ENCODE measurements at places on chromosomes 12 and 14.
A peak's percentile ranks its signal among the peaks of the same experiment; 100 is the strongest.

DNA sequence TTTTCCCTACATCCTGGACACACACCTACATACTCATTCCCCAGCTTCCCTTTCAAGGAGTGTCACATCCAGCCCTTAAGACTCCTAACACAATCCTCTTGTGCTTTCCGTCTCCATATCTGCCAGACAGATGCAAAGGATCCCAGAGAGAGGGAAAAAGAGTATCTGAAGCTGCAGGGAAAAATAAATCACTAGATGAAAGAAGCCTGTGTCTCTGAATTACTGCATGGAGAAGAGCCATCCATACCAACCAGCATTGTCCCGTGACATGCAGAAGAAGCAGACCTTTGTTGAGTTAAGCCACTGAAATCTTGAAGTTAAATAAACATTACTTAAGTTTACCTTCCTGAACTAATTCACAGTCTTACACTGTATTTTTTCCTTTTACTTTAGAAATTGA, 54.6 kb downstream of the GTF2A1 start:
- DNase-seq: no peak

GRCh38 chr14:67556671-67557070, 23.6 kb downstream of the PLEKHH1 start:
- DNase-seq: no peak

DNA sequence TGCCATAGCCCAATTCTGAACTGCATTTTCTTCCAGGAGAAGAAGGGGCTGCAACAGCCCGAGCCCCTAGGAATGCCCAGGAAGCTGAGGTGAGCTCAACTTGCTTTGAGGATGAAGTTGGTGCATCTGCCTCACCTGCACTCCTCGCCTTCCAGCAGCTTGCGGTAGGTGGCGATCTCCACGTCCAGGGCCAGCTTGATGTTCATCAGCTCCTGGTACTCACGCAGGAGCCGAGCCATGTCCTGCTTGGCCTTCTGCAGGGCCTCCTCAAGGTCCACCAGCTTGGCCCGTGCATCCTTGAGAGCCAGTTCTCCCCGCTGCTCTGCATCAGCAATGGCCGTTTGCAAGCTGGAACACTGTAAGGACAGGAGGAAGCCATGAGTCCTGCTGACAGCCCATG, 6.0 kb downstream of the KRT75 start:
- DNase-seq: no peak

DNA sequence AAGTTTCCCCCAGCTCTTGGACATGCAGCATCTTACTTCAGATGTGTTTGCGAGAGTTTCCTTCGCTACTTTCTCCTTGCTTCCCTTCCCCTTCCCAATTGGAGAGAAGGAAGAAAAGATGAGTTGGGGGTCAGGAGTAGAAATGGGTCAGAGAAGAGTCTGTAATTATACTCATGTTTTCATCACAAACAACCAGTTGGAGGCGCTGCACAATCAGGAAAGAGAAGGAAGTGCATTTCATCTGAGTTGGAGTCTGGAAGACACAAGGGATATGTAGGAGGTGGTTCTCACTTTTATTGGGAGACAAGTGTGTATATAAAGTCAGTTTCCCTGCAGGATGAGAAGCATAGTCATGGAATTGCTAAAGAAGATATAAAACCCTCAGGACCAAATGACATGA, 31.3 kb upstream of the VSX2 start:
- no peak for DNase-seq

DNA sequence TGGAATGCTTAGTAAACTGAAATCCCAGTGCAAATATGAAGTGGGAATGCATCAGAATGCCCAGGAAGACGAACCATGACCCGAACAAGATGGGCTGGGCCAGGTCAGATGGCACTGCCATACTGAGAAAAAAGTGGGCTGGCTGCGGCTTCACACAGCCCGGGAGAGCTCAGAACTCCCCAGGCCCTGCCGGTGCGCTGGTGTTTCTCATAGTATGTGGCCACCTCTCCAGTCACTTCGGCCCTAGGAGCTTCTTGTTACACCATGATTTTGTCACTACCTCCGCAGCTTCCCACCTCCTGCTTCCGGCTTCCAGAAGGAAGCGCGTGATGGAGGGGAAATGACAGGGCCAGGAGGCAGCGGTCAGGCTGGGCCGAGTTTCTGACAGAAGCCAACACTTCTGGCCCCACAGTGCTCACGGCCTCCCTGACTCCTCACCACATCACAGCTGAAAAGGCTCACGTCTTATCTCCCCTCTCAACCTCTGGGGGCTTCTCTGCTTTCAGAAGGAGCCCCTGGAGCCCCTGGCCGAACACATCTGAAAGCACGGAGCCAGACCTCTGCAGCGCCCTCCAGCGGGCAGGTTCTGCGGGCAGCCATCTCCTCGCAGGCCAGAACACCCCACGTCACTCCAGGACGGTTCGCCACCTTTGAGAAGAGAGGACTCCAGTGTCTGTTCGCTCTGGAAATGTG, 30.7 kb downstream of the DAD1 start:
- peak; percentile 60 for DNase-seq

DNA sequence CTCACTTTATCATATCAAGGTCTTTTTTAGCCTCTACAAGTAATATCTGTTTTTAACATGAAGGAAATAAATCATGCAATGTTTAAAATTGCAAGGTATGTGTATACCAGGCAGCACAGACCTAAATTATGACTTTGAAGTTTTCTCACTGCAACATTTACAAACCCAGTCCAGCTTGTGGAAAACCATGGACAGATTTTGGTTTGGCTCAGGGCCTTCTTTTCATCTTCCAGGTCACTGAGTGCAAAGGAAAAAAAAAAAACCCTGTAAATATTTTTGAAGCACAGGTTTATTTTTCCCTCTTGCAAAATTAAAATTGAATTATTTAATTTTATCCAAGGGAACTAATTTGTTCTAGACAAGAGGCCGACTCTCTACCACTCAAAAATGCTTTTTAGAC, 13.8 kb downstream of the MGP start:
- no peak for DNase-seq

- no peak for DNase-seq
Measured at GRCh38 chr12:123062681-123063486, 82.4 kb downstream of the ARL6IP4 start.

DNA sequence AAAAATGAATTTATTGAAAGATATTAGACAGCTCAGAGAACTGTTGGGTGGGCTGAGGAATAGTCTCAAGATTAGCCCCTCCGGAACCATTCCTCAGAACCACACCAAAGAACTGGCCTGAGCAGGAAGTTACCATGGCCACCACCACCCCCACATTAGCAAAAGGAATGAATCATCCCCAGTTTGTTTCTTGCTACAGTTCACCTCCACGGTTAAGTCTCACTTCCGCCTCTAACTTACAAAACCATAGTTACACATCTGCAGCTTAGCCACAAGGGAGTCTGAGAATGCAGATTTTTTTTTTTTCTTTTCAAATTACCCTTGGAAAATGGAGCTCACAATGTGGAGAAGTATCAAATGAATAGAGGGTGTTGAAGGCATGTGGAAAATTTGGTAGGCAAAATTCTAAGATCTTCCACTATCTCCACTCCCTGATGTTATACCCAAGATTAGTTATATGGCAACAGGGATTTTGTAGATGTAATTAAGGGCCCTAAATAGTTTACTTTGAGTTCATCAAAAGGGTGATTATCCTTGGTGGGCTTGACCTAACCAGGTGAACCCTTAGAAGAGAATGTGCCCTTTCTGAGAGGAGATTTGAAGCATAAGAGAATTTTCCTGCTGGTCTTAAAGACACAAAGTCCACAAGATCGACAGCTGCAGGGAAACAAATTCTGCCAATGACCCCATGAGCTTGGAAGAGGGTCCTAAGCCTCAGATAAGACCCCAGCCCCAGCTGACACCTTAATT, 129.8 kb upstream of the KRR1 start:
- peak; percentile 38 for DNase-seq

DNA sequence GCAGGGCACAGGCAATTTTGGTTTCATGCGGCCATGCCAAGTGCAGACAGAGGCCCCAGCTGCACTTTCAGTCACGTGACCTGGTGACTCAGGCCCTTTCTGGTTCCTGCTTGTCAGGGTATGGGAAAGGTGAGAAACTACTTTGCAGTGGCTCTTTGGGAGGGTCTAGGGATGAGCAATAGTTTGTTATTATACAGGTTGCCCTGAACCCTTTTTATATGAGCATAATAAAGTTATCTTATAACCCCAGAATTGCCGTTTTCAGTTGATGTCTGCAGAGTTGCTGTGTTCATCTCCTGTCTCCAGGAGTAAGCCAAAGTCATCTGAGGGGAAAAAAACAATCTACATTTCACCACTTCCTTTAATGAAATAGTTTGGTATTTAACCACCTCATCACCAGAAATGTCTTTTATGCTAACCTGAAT, 30.9 kb upstream of the EMP1 start:
- peak; percentile 60 for DNase-seq

GRCh38 chr14:100345711-100346110, 22.6 kb downstream of the SLC25A47 start:
- DNase-seq: no peak

DNA sequence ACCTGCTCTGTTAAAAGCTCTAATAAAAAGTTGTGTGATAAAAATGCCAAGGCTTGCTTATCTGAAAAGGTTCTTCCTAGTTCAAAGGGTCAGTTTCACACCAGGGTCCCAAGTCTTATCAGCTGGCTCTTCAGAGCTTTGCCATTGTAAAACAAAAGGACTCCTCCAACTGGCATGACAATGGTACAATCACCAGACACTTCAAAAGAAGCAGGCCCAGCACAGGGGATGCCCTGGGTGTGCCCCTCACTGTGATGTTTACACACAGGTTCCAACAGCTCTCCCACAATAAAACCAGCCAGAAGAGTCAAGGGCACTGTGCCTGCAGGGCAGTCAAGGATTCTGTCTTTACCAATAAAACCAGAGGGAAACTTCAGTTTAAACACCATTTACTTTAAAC, 78.7 kb downstream of the PRICKLE1 start:
- no peak for DNase-seq

DNA sequence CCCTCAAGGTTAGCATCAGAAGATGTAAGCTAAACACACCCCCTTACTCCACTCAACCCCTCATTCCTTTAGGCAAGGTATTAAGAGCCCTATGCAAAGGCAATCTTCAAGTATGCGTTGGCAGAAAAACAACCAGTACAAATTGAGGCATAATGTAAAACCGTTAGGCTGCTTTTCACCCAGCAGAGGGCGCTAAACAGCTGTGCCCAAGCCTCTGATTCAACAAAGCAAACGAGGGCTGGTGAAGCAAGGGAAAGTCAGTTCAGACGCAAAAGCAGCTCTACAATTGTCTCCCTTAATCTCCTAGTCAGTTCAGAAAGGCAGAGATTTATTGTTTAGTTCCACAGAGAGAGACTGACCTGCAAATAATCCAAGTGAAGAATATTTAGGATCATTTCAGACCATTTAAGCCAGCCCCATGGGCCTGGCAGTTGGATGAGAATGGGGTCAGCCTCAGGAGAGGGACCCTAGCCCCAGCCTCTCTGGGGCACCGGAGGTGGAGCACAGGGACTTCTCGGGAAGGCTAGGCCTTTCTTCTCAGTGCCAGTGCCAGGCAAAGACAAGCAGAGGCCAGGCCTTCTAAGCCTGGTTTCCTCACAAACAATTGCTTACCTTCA, 23.5 kb downstream of the DCAF5 start:
- peak; percentile 51 for DNase-seq

GRCh38 chr12:46946137-46946536, 120.3 kb upstream of the SLC38A4 start:
- no peak for DNase-seq

GRCh38 chr12:63068857-63069442, 82.1 kb downstream of the AVPR1A start:
- no peak for DNase-seq

GRCh38 chr12:67035121-67035520, 234.0 kb upstream of the CAND1 start:
- DNase-seq: no peak

- DNase-seq: no peak
Measured at GRCh38 chr12:56013482-56013881, 7.4 kb upstream of the IKZF4 start.

GRCh38 chr12:51082561-51083125, 753 bp downstream of the CSRNP2 start:
- DNase-seq: no peak

DNA sequence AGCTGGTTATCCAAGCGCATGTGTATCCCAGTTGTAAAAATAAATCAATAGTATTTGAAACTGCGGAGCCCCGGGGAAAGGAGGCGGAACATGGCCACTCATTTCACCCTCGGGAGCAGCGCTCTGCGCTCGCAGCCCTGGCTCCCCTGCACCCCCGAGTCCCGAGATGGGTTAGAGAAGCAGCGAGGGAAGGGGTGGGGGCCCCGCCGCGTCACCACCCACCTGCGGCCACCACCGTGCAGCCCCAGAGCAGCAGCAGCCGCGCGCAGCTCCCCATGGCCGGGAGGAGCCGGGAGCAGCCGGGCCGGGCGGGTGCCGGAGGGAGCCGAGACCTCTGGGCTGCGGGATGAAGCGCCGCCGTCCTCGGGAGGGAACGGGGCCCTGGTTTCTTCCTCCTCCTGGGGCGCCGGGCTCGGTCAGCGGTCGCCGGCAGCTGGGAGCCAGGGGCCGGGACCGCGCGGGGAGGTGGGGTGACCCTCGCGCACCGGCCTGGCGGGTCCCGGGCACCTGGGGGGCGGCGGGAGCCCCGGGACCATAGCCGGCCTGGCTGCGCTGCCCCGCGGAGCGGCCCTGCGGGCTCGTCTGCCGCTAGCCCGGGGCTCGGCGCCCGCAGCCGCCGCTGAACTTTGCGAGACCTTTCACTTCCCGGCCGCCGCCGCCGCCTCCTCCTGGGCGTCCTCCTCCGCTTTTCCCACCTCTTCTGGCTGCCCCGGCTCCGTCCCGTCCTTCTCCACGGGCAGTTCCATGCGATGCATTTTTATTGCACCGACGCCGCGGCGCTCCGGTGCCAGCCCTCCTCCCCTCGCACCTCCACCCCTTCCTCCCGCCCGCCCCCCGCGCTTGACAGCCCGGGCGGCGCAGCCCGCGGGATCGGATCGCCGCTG, at the start of gene NTN4:
Gene NTN4 (minus strand): TSS at position 732 of the 884 bp plus-strand sequence. CDS start 455 bp downstream, at position 277.
- peak; percentile 11 for DNase-seq

- peak; percentile 85 for DNase-seq
Measured at GRCh38 chr12:70242695-70243509, at the start of gene CNOT2. TSS of gene CNOT2 (plus strand) at chr12:70243433. CDS start at chr12:70278227, 34,794 bp downstream.

DNA sequence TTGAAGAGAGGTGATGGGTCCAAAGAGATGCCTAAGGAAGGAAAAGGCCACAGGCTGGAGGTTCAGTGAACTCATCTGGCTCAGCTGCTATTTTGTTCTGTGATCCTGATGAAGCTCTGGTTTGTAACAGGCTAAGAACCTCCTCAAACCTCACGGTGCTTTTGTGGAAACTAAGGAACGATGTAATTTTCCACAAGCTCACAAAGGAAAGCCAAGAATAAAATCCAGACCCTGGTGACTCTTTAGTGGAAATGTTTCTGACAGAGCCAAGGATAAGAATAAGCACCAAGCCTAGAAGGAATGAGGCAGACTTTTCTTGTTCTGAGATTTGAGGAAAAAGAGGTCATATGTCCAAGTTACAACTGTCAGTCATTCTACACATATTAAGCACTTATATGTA, 93.6 kb downstream of the SLC24A4 start:
- no peak for DNase-seq

GRCh38 chr14:58846682-58847465, 209.1 kb downstream of the DACT1 start:
- no peak for DNase-seq

All from stimulated activated CD8-positive, alpha-beta memory T cell treated with anti-CD3 and anti-CD28 coated beads, Interleukin-4, amount 100 ng/mL, for 24 hours (primary cell).